Skeletal muscle cell (primary cell): ENCODE measurements at places on chromosomes 7 and 10.

DNA sequence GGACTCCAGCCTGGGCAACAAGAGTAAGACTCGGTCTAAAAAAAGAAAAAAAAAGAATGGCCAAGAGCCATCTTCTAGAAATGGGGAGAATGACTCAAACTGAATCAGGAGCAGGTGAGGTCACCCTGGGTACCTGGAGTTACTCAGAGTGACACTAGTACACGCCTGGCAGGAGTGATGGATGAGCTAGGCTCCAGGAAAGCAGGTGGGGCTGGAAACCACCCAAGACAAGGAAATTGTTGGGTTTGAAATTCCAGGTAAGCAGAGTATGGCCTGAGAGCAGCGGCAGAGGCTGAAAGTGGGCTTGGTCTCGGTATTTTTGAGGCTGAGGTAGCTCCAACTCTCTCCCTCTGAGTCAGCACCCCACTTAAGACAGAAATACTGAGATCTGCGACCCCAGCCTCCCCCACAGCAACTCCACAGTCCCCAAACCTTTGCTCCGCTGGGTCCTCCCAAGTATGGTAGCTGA is 18.5 kb downstream of the DDIT4 start:
- DNase-seq = no peak

GRCh38 chr10:110584006-110584405 is 16.5 kb downstream of the SMC3 start:
- no peak for DNase-seq

DNA sequence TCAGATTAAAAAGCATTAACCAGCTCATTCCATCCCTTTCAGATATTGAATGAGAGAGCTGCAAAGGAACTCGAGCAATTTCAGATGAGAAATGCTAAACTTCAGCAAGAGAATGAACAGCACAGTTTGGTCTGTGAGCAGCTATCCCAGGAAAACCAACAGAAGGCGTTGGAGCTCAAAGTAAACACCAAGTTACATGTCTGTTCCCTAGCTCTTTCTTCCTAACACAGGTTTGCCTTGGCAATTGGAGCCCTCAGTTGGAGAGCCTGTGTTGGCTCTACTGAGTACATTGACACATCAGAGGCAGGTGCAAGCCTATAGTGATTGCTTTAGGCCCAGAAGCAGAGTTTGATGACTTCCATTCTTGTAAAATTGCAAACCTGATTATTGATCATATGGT is 14.7 kb downstream of the CFAP58 start:
- no peak for DNase-seq

GRCh38 chr7:31938650-31939049 is 131.6 kb downstream of the PDE1C start:
- DNase-seq = no peak

- DNase-seq = no peak
Observed at GRCh38 chr7:142352543-142352942, 94.7 kb upstream of the PRSS58 start.
